ENCODE measurements at places on chromosomes 7 and 10.
A peak's percentile ranks its signal among the peaks of the same experiment; 100 is the strongest.

- no peak for DNase-seq
Observed at GRCh38 chr10:101011517-101012423, 12.2 kb downstream of the LZTS2 start.

DNA sequence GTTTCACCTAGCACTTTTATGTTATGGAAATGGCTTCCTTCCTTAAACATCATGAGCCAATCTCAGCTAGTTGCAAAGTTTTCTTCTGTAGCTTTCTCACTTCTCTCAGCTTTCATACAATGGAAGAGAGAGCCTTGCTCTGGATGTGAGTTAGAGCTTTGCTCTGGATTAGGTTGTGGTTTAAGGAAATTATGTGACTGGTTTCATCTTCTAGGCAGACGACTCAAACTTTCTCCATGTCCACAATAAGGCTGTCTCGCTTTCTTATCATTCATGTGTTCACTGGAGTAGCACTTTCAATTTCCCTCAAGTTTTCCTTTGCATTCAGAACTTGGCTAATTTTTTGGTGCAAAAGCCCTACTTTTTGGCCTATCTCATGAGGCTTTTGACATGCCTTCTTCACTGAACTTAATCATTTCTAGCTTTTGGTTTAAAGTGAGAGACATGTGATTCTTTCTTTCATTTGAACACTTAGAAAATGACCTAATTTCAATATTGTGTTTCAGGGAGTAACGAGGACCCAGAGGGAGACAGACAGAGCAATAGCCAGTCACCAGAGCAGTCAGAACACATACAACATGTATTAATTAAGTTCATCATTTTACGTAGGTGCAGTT, 49.8 kb downstream of the CNOT4 start:
- no peak for DNase-seq

DNA sequence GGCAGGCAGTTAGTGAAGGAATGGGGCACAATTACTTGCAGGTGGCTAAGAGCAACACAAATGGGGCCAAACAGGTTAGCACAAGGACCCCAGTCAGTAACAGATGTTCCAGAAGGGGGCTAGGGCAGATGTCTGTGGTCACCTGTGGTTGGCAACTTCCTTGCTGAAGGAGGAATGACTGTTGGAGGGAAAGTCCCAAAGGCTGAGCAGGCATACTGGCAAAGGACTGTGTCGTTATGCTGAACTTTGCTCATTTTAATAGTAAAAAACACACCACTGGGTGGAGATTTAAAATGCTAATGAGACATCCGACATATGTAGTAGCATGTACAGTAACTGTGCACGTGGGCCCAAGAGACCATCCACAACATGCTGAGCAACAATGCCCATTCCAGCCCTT, 511.6 kb downstream of the CALN1 start:
- no peak for DNase-seq

DNA sequence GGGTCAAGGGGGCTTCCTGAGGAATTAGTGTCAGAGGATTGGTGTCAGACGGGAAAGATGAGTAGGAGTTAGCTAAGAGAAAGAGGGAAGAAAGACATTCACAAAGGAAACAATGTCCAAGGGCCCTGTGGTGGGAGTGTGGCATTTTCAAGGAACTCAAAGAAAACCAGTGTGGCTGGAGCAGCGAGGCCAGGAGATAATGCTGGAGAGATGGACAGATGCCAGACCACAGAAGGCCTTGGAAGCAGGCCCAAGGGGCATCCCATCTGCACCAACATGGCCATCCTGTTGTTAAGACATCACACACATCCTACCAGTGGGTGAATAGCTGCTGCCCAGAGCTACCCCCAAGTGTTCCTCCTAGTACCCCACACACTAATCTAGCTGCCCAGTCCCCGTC, 36.1 kb upstream of the CUL1 start:
- DNase-seq, result no peak

GRCh38 chr10:133405844-133406527, 12.0 kb downstream of the MTG1 start:
- DNase-seq, result no peak

GRCh38 chr10:27134371-27134770, 19.8 kb downstream of the YME1L1 start:
- no peak for DNase-seq

- no peak for DNase-seq
Observed at GRCh38 chr7:26699766-26700165, 164.6 kb downstream of the SKAP2 start.

- DNase-seq, result no peak
Observed at GRCh38 chr7:72317341-72317740, 94.8 kb downstream of the CALN1 start.

DNA sequence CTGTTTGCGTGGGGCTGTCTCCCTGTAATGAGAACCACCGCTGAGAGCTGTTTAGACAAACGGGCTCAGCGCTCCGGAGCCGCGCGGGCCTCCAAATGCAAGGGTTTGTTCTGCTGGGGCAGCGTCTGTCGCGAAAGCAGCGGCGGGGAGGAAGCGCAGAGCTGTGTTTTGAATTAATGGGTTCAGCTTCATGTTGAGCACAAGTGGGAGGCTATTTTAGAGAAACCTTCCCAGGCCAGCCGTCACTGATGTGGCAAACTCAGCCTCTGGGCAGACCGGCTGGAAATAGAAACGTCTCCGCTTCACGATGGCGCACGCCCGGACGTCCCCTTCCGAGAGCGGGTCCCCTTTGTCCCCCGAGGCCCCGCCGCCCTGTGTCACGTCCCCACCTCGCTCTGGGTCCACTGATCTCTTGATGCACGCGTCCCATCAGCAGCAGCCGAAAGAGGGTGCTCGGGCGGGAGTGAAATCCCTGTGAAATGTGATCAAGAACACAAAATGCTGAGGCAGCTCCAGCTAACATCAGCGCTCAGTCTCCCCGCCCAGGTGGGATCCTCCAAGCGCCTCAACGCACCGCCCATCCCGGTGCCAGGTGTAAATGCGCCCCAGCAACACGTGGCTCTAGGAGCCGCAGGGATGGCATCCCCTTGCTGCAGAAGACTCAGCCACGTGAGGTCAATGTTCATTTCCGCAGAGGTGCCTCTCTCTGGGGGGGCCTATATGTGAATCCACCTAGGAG, 44.9 kb downstream of the BAMBI start:
- DNase-seq, result no peak

DNA sequence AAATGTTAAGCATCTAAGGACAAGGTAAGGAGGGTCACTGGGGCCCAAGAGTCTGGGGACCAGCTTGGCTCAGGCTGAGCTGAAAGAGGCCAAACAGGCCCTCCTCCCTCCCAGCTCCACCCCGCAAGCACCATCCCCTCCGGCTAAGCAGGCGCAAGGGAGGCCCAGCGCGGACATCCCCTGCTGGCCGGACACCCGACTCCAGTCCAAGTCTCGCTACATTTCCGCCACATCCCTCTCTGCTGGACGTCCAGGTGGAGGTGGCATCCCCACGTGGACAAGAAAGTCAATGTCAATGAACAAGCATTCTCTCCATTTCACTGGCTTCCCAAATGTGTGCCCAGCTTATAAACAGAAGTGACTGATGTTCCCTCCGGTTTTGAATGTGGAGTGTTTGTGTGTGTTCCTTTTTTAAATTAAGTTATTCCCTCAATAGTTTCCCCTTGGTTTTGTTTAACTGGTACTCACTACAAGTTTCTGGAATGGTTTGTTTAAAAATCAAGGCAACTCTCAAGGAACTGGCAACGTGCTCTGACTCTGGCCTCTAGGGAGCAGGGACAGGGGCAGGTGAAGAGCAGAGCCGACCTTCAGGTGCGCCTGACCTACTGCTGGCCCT, 35.4 kb downstream of the PSAP start:
- DNase-seq, result no peak

DNA sequence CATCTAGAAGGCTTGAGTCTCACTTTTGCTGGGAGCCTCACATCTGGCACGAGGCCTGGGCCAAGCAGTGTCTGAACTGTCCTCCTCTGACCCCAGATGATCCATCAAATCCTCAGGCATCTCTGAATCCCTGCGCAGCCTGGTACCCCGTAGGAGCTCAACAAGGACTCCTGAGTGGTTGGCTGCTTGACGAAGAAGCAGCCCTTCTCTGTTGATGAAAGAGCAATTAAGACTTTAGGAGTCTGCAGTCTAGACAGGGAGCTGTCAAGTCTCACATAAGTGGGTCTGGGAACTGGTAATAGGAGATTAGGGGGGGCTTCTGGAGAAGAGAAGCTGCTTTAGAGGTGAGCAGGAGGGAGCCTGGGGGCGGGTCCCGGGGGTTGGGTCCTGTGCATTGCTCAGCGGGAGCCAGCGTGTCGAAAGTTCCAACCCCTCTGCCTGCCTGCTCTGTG, 326.0 kb downstream of the RPS24 start:
- no peak for DNase-seq

GRCh38 chr10:1576467-1577372, 160.6 kb downstream of the ADARB2 start:
- DNase-seq, result no peak

DNA sequence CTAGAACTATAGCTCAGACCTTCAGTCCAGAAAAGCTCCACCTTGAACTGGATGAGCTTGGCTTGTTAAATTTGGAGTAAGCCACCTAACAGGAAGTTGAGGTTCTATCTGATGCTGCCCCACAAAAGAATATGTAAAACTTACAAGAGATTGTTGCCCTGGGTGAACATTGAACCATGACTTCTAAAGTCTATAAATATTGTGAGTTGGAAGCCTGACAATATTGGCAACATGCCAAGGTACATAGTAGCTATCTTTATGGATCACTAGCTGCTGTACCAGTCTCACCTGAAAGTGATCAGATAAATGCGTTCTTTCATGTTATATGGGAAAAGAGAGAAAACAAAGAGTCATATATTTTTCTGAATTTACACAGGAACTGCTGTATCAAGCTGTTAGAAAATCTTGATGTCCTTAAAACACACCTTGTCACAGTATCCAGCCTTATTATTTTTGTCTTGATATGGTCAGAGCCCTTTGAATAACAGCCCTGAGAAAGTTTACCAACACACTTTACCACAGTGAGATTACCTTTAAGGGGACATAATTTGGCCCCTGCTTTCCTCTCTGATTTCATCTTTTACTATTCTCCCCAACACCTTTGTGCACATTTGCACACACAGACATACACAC, 92.0 kb downstream of the LSMEM1 start:
- DNase-seq, result peak; percentile 93

- DNase-seq, result no peak
Observed at GRCh38 chr10:69279110-69279509, 814 bp downstream of the HK1 start.

DNA sequence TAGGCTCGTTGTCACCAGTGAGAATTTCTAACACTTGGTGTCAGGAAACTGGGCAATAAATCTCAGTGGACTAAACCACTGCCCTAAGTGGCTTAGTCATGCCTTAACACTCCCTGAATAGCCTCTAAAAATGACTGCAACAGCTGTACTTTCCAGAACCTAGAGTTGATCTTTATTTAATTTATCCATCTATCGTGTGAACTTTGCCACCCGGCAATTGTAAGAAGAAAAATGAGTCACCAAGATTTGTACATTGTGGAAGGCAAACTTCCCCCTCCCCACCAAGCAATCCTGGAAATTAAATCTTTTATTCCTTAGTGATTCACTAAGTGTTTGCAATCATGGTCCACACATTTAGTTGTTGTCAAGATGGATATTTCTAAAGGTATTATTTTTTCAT, 47.1 kb downstream of the NXPH1 start:
- DNase-seq, result no peak

Data from prostate gland (tissue), 2 donors.